Fibroblast of skin of scalp (primary cell): ENCODE measurements at places on chromosomes 12 and 14.
A peak's percentile ranks its signal among the peaks of the same experiment; 100 is the strongest.

DNA sequence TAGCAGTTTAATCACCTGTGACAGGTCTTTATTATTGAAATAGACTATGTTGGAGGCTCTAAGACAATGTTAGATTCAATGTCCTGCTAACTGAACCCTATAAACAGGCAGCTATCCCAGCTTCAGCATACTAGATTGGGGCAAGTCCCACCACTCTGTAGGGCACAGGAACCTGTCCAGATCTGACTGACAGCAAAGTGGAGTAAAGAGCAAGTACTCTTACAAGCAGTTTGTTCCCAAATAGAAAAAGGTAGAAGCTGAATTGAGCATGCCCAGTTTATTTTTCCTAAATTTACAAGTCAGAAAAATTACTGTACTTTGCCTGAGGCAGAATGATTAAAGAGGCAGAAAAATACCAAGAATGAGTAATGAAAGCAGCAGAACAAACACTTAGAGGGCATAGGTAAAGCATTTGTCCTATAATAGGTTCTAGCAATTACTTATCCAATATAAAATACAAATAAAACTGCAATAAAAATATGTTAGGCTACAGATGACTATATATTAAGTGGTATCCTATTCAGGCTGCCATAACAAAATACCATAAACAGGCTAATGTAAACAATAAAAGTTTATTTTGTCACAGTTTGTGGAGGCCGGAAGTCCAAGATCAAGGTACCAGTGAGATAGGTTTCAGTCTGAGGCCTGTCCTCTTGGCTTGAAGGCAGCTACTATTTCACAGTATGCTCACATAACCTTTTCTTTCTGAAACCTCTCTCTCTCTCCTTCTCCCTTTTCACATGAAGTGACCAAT lies 868.2 kb downstream of the C12orf50 start:
- DNase-seq: no peak

DNA sequence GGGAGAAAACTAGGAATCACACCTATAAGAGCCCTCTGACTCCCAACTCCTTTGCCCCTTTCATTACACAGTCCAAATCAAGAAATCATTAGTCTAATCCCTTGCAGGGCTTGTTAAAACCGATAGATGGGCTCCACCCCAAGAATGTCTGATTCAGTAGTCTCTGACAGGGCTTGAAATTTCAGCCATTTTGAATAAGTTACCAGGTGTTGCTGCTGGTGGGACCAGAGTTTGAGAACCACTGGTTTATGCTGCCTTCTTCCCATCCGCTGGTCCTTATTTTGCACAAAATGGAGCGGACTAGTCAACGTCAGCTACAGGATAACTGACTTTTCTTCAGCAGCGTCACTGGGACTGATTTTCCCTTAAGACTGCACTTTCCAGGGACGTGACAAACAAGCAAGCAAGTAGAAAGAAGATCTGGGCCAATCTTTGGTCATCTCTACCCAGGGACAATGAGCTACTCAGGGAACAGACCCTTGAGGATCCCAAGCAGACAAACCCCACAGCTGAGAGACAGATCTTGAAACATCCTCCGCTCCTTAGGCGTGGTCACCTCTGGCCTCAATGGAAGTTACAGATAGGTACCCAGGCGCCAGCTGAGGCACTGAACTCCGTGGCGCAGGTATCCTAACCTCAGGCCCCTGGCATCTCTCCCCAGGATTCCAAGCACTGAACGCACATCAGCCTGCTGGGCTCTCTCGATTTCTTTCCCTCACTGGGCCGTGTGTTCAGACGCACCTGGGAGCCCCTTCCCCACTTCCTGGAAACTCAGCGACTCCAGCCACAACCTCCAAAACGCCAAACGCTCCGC lies 900 bp downstream of the KCTD10 start:
- DNase-seq: peak; percentile 34

DNA sequence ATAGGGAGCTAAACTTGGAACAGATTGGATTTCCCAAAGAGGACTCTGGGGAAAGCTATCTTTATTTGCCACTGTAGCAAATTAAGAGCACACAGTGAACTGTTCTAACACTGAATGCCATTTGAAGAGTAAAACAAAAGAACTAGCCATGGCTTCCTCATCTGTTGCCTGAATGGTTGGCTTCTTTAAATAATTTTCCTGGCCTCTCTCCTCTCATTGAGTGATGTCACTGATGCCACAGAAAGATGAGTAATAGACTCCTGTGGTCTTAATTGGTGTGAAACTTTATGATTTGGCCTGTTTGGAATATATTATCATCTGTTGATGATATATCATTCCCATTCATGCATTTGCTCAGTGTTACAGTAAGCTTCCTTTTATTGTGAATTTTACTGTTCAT lies 42.5 kb downstream of the WDR20 start:
- DNase-seq: peak; percentile 86

GRCh38 chr12:59494617-59495016 lies 101.2 kb upstream of the SLC16A7 start:
- no peak for DNase-seq

DNA sequence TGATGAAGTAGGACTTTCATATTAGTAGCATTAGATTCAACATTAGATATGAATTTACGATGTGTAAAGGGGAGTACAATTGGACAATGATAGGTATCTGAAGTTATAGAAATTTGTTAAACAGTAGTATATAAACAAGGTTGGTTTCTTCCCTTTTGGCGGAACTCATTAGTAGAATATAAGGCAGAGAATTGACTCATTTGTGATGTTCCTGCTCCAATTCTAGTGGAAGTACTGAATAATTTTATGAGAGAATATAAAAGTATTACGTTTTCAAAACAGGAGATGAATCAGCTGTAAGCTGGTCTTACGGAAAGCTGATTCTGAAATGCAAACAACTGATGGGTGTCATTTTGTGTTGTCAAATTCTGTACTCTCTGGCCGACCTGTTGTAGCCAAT lies 13.4 kb downstream of the ZC3H14 start:
- DNase-seq: no peak

DNA sequence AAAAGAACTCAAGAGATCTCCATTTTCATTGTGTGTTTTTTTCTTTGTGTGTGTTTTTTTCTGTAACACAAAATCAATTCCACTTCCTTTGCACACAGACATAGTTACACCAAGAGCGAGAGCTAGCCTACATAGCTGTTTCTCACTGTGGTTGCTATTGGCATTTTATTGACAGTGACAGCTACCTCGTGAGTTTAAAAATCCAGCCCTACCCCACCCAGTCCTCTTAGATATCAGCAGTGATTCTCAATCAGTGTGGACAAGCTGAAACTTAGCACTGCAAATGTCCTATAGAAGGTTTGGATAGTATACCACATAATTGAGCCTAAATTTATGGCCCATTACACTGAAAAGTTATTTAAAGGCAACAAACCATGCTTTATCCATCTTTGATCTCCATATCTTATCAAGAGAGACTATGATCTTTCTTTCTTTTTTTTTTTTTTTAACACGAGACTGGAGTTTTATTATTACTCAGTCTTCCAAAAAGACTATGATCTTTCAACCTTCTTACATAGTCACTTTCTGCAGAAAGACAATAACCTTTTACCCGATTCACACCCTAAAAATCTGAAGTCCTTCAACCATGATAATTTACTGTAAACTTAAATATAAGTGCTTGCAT lies 46.8 kb downstream of the ATP2B1 start:
- DNase-seq: no peak

GRCh38 chr12:124871297-124871696 lies 7.6 kb upstream of the SCARB1 start:
- no peak for DNase-seq

GRCh38 chr14:29536886-29537511 lies 390.6 kb downstream of the PRKD1 start:
- peak; percentile 18 for DNase-seq

GRCh38 chr12:57224973-57225679 lies 4.4 kb upstream of the SHMT2 start:
- DNase-seq: no peak

GRCh38 chr14:91961297-91962220 lies 14.1 kb upstream of the FBLN5 start:
- DNase-seq: no peak

- no peak for DNase-seq
Observed at GRCh38 chr12:7289743-7290142, 14.1 kb upstream of the ACSM4 start.

- DNase-seq: no peak
Observed at GRCh38 chr12:123150275-123150743, 581 bp downstream of the PITPNM2 start.

DNA sequence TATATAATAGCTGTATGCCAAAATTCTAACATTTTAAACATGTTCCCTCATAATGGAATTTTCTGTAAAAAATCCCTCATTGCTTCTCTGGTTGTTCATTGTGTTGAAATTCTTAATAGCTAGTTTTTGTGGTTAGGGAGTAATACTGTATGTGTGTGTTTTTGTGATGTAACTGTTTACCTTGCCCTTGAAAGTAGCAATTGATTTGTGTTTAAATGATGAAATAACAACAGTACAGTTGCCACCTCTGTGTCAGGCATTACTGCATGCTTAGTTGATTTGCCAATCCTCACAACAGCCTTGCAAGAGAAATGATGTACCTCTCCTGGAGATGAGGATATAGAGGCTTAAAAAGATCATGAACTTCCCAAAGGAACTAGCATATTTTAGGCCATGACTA lies 94.9 kb downstream of the DAAM1 start:
- DNase-seq: peak; percentile 35

DNA sequence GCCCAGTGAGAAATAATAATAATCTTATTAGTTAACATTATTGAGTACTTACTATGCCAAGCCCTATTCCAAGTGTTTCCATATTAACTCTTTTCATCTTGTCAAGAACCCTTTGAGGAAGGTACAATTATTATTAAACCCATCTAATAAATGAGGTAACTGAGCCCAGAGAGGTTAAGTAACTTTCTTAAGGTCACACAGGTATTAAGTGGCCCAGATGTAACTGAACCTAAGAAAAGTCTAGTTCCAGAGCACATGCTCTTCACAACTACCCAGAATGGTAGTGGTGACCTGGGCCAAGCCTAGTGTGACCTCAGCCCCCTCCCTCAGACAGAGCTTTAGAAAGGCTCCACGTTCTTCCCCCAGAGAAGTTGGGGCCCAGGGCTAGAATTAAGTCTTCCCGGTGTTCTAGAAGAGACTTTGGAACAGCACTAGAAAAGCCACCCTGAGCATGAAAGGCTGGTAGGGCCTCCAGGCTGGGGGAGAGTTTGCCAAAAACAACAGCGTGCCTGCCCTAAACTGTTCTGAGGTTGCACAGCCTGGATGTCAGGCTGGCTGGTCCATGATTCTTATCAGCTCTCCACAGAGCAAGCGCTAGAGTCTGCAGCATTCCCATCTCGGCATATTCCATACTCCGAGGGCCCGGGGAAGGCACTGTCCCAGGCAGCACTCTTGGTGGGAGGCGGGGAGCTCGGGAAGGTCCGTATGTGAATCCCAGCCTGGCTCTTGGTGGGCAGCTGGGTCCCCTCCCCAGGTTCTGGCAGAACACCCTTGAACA lies 41.3 kb upstream of the CTDSP2 start:
- peak; percentile 76 for DNase-seq

- no peak for DNase-seq
Observed at GRCh38 chr12:26276709-26277108, 81.3 kb downstream of the SSPN start.

DNA sequence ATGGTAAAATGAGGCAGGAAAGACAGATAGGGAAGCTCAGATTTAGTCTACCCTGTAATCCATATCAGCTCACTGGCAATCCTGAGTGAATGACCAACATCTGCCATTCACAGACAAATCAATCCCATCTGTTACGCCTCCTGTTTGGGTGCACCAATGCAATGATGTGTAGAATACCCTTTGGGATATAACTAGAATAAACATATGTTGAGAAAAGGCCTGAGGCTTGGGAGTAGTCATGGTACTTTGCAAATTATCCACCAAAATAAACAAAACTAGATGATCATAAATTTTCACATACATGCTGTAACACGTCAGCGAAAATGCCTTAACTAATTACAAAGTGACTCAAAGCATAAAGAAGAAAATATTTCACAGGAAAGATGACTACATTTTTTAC lies 78.8 kb downstream of the KCNC2 start:
- DNase-seq: peak; percentile 11

- peak; percentile 49 for DNase-seq
Observed at GRCh38 chr12:60415351-60415750, 819.5 kb downstream of the SLC16A7 start.

- no peak for DNase-seq
Observed at GRCh38 chr12:33531261-33531660, 91.6 kb upstream of the SYT10 start.

GRCh38 chr14:95525999-95526398 lies 8.9 kb upstream of the GLRX5 start:
- no peak for DNase-seq

DNA sequence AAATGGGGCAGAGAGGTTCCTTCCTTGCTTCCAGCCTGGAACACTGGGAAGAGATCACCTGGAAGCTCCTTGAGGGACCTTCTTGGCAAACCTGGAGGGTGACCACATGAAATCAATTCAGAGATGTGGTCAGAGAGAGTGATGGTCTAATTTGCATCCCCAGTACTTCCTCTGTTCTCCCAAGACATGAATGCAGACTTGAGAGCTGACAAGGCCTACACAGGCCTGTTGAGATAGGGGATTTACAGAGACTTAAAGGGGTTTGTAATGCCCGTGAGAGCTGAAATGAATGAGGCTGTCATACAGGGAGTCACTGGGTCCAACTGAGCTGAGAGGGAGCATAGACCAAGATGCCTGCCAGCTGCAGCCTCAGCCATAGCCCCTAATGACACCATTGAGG lies 45.1 kb downstream of the TMX1 start:
- DNase-seq: no peak

DNA sequence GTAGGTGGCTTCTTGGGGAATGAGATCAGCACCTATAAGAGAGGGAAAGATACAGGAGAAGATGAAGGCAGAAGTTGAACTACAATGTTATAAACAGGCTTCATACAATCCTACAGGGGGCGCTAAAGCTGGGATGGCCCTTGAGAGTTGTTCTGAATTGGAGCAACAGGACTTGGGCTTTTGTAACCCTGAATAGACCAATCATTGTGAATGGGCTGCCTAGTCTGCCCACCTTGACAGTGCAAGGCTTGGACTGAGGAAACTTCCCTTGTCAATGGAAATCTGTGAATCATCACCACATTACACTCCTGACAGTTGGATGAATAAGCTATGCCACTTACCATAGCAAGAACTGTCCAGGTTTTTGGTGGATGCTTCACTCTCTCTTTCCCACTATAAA lies 306.1 kb downstream of the KCNC2 start:
- DNase-seq: no peak

GRCh38 chr12:48728807-48729206 lies 12.3 kb upstream of the CCNT1 start:
- no peak for DNase-seq
